Umbilical cord (tissue), 2 donors: ENCODE measurements at places on chromosomes 5 and 9. TPM values are rescaled to one million over a fixed set of nuclear protein-coding genes. Genes with fewer than 3 reads are reported as not detected.

DNA sequence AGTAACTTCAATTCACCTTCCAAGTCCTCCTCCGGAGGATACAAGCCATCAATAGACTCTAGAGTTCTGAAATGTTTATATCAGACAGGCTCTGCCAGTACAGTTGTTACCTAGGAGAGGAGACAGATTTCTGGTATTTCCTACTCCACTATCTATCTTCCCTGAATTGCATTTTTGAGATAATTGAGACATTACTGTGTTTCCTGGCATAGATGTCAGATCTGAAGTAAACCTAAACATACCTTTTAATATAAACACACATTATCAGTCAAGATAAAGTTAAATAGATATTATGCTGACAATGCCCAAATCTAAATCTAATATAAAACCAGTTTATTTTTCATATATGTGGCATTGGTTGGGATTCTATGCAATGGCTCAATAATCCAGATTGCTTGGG is 8.2 kb upstream of the TYRP1 start:
- no peak for DNase-seq

NPR2 gene
- total RNA-seq, result 15.9 TPM

GRCh38 chr9:18143073-18143745 is 330.7 kb upstream of the ADAMTSL1 start:
- DNase-seq, result no peak

PCDHGA8 gene
- 3.9 TPM for total RNA-seq

- DNase-seq, result no peak
Measured at GRCh38 chr5:141050622-141051520, at the start of gene PCDHB1. PCDHB1 (plus strand) TSS chr5:141051374; CDS start chr5:141051471, 97 bp downstream.

PTPN3 gene
- 2.9 TPM for total RNA-seq

DNA sequence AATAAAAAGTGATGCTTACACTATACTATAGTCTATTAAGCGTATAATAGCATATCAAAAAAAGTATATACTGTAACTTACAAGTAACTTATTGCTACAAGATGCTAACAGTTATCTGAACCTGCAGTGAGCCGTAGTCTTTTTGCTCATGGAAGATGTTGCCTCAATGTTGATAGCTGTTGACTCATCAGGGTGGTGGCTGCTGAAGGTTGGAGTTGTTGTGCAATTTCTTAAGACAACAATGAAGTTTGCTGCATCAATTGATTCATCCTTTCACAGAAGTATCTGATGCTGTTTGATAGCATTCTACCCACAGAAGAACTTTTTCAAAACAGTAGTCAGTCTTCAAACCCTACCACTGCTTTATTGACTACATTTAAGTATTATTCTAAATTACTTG is 7.8 kb upstream of the C9orf40 start:
- no peak for DNase-seq

HMCN2 gene
- total RNA-seq, result 7.5 TPM

DNA sequence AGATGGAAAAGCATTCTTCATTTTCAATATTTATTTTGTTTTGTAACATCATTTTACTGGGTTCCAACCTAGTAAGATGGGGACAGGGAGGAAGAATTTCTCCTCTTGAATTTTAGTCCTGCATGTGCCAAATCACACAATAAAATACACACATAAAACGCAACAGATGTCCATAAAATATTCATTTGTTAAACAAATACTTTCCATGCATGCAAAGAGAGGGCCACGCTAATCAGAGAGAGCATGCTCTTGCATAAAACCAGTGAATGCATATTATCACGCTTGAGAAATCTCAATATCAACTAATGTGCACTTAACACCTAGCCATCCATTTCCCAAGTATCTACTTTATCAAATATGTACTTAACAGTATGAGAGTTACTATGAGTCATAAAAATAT is 212.6 kb upstream of the TARS1 start:
- no peak for DNase-seq

- DNase-seq, result peak; percentile 28
Measured at GRCh38 chr9:80503671-80504281, 932.0 kb downstream of the TLE4 start.

KIF20A gene
- total RNA-seq, result 6.0 TPM

DNA sequence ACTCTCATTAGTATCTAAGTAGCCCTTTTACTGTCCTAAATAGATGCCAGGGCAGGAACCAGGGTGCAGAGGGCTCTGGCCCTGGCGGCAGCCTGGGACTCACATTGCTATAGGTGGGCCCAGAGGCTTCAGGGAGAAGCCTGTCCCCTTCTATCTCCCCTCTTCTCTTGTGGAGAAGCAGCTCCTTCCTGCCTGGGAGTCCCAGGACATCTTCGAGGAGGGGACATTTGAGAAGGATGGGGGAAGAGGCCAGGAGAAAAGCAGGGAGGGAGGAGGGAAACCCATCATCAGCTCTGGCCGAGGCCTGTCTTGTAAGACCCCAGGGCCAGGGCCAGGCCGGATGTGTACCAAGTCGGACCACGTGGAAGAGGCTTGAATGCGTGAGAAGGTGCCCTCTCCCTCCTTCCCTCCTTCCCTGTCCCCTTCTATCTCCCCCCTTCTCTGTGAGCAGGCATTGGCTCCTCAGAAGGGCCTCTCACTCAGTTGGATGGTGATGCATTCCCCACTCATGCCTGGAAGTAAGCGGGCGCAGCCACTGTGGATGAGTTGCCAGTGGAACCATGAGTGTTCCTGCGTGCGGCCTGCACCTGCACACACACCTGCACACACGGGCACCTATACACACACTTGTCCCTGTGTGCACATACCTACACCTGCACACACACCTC is 20.7 kb upstream of the LPCAT1 start:
- no peak for DNase-seq

DNA sequence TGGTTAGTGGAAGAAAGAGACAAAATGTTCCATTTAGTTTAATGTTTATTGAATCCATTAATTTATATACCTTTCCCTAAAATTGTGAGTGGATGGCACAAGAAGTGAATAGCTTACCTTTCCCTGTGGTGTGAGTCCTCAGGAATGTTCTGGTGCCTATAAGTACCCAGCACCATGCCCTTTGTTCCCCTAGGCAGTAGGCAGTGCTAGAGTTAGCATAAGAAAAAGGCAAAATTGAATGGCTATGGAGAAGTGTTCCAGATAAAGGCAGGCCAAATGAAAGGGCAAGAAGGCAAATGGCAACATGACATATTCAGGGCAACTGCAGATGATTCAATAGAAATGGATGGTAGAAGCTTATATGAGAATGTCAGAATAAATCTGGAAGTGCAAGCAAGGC is 370.8 kb upstream of the PTGER4 start:
- no peak for DNase-seq

DNA sequence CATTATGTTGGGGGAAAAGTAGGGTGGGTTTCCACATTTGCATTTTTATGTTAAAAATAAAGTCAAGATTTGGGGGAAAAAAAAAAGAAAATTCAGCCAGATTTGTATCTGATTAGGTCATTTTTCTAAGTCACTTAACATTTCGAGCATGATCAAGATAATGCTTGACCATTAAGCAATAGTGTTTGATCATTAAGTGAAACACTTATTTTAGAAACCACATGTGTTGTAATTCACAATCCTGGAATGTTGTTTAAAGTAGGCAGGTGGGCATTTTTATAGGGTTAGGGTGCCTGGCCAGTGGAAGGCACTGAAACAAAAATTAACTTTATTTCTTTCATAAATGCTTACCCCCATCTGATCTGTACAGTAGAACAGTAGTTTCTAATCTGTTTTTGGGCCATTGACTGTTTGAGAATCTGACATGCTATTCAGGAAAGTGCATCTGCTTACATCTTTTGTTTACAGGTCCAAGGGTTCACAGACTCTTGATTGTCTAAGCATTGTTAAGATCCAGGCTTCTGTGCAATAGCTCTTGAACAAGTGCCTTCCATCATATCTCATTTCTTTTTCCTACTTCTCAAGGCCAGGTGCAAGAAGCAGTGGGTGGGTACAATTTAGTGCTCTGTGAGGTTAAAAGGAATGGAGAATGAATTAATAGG is 9.1 kb downstream of the ZCCHC9 start:
- no peak for DNase-seq

SMAD5 gene
- 51.0 TPM for total RNA-seq

DNA sequence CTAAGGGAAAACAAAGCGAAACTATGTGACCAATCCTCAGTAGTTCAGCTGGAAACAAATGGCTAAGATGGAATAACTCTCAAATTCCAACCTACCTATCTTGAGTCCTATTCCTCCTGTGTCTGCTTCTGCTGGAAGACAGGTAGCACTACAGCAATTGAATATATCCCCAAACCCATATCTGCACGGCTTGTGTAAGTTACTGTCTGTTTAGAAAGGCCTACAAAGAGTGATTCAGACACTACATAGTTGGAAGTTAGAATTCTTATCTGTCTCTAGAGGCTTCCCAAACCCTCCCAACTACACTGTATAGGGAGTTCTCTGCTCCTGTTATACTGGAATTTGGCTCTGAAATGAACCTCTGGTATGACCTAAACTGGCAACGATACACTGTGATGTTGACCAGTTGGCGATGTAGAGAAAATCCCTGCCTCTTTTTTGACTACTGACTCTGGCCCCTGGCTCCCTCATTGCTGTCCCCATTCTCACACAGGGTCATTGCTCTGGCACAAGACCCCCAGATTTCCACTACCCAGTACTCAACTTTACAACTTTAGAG is 22.6 kb upstream of the NADK2 start:
- no peak for DNase-seq

FOXD4L6 gene
- total RNA-seq, result not detected
